Activated CD8-positive, alpha-beta memory T cell treated with anti-CD3 and anti-CD28 coated beads, Interleukin-2, amount 50 U/mL, for 48 hours (primary cell): ENCODE measurements at places on chromosomes 16 and 17.

DNA sequence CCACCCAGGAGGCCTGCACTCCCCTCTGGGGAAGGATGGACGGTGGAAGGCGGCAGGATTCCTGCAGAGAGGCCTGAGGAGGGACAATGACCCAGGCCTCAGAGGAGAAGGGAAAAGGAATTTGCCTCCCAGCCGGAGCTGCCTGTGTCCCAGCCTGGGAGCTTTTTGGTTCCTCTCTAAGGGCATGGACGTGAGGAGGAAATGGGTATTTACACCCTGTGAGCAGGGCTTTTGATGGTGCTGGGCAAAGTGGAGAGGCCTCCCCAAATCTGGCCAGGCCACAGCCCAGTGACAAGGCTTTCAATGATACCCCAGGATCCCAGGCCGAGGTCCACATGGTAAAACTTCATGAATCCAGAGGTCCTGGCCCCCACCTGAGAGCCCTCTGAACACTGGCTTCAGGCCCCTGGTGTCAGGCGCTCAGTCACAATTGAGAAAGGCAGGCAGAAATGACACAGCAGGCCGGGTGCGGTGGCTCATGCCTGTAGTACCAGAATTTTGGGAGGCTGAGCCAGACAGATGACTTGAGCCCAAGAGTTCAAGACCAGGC, 56.0 kb upstream of the DOC2B start:
- DNase-seq = no peak

DNA sequence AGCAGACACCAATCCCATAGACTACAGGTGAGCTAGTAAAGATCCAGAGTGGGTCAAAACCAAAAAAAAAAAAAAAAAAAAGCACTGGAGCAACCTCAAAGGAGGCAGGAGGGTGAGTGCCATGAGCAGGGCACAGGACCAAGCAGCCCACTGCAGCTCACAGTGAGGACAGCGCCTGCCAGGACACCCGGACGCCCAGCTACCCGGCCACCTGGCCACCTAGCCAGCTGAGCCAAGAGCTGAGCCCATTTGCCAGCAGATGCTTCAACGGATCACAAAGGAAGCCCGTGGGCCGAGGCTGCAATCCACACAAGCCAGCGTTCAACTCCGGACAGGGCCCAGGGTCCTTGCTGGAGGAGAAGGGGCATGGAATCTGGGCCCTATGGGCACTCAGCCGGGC, 15.1 kb downstream of the AXIN1 start:
- DNase-seq = no peak

DNA sequence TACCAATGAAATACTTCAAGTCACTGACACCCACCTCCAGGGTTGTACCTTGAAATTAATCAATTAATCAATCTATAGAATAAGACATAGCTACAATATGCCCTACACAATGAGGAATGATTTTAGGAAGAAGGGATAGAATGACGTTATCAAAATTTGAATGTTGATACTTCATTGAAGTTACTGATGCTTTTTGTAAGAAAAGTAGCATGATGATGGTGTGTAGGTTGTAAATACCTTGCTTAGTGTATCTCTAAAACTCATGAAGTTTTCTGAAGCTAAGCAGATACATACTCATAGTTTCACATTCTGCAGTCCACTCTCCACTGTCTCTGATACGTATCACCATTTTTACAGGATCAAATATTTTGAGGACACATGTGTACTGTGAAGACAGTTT, 670.4 kb upstream of the GOT2 start:
- DNase-seq = no peak

GRCh38 chr17:17326275-17326875, 23.2 kb downstream of the NT5M start:
- DNase-seq = no peak

DNA sequence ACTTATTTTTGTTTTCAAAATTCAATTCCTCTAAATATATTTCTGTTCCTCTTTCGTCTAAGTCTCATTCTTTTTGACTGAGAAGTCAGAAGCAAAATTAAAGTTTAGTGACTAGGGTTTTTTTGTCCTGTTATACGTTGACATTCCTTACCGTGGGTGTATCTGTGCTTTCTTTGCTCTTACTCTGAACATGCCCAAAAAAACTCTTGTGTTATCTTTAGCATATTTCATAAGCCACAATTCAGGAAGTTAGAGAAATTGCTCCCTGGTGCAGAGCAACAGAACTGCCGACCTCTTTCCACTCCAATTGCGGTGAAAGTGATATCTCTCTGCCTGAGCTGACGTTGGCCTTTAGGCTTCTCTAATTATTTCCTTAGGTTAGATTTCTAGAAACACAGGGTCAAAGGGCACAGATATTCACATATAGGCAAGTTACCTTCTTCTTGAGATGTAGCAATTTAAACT, 65.7 kb downstream of the CENPV start:
- no peak for DNase-seq
